ENCODE measurements at places on chromosomes 3 and 15. TPM values are rescaled to one million over a fixed set of nuclear protein-coding genes. Genes with fewer than 3 reads are reported as not detected.
A peak's percentile ranks its signal among the peaks of the same experiment; 100 is the strongest.

Gene DUOXA2
- not detected for total RNA-seq

Gene CORO2B
- total RNA-seq = not detected

GRCh38 chr15:66251065-66251789 lies 2.3 kb downstream of the MEGF11 start:
- no peak for DNase-seq

Gene SLC22A14
- not detected for total RNA-seq

Gene ABCF3
- 68.7 TPM for total RNA-seq

DNA sequence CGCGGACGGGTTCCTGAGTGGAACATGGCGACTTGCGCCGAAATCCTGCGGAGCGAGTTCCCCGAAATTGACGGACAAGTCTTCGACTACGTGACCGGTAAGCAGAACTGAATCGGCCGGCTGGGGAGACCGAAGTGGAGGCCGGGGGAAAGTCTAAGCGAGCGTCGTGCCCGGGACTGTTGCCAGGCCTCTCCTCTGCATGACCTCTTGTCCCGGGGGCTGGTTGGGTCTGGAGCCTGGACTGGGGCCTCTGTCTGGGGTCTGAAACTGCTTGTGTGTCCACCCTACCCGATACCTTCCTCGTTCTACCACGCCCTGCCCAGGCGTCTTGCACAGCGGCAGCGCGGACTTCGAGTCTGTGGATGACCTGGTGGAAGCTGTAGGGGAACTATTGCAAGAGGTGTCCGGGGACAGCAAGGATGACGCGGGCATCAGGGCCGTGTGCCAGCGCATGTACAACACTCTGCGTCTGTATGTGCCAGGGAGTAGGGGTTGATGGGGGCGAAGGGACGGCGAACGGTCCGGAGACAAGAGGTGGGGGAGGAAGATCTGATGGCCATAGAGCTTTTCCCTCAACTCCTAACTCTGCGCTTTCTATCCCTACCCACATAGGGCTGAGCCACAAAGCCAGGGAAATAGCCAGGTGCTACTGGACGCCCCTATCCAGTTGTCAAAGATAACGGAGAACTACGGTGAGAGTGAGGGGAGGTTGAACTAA lies at the start of gene ABCF3:
TSS of gene ABCF3 (plus strand) at position 16 of the 718 bp plus-strand sequence. CDS start at position 25, 9 bp downstream.
- peak; percentile 44 for DNase-seq

GRCh38 chr3:119085070-119085439 lies 50.4 kb upstream of the IGSF11 start:
- DNase-seq = no peak

- no peak for DNase-seq
Measured at GRCh38 chr3:193970773-193971206, 165.2 kb upstream of the HES1 start.

DNA sequence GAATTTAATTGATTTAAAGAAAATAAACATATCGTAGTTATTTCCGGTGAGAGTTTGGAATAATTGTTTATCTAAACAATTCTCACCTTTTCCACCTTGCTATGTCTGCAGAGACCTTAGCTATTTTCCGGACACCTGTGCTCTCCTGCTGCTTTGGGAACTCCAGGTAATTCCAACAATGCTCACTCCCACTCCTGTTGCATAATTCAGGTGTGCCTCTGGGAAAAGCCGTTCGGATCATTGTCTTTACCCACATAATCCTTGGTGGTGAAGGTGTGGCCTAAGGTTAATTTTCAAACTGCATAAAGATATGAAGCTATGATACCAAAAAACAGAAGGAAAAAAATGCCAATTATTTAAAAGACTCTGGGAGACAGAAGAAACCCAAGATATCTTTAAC lies 59.4 kb downstream of the LDHAL6B start:
- no peak for DNase-seq

GRCh38 chr3:189229196-189229828 lies 57.5 kb downstream of the TPRG1 start:
- DNase-seq = no peak

Gene TNFSF10
- total RNA-seq = 23.6 TPM

Data from activated CD8-positive, alpha-beta T cell treated with anti-CD3 and anti-CD28 coated beads for 36 hours (primary cell).